ENCODE measurements at places on chromosomes 16 and 17.

DNA sequence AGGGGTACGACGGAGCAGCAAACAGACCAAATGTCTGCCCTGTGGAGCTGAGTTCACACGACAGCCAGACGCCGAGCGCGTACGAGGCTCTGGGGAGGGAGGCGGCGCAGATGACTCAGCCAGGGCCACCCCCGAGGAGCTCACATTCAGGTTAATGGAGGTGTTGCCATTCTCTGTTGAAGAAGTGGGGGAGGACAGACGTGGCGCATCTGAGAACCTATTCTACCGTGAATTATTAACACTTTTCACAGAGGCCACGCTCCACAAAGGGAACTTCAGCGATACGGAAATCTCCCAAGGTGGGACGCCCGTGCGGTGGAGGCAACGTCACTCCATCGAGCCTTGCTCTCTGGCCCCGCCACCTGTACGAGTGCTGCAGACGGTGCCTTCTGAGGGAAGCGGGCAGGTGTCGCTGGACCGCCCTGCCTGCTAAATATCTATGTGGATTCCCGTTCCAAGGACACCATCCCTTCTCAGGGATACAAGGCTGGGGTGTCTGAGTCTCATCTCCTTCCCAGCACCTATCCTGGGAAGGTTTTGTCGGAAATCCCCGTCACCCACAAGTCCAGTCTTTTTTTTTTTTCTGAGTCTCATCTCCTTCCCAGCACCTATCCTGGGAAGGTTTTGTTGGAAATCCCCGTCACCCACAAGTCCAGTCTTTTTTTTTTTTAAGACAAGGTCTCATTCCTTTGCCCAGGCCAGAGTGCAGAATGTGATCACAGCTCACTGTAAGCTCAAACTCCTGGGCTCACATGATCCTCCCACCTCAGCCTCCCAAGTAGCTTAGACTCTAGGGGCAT lies 19.0 kb downstream of the ABR start:
- DNase-seq = no peak

- no peak for DNase-seq
These were observed 28.7 kb downstream of the MPRIP start for GRCh38 chr17:17070931-17071330.

GRCh38 chr17:42475121-42475520 lies 16.4 kb downstream of the ATP6V0A1 start:
- DNase-seq = no peak

GRCh38 chr17:30318155-30318554 lies 15.7 kb downstream of the TMIGD1 start:
- DNase-seq = no peak

DNA sequence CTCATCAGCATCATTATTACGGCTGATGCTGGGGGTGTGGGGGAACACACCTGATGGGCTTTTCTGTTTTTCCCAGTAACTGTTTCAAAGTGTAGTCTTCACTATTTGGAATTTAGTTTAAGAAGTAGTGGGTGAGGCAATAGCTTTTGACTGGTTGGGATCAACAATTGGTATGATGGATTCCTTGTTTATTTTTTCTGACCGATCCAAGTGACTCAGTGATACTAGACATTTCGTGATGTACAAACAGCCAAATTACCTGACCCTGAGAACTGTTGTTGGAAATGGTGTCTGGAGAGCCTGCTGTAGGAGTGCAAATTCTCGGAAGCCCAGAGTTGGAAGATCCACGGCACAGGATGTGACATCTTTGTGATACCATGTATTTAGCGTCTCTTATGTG lies 204.2 kb downstream of the PRKCA start:
- DNase-seq = no peak

DNA sequence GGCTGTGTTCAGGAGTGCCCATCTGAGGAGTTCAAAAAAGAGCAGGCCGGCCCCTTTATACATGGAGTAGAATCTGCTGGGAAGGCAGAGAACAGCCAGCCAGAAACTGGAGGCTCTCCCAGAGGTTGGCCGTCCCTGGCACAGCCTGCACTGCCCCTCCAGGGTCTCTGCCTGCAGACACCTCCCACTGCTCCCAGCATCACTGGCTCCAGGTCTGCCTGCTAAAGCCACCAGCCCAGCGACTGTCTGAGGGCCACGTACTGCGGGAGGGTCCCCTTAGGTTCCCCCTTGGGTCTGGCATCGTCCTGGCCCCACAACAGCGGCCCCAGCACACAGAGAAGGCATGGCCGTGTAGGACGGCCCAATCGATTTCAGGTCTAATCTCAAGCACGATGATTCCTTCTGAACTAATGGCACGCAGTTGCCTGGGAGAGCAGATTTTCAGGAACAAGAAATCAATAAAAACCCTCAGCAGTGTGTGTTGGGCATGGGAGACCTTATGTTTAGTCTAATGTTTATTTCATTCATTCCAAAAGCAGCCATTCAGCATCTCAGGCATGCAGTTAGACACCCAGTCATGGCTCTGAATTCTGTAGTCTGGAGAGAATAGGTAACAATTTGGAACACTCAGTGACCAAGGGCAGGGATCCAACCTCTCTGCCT lies 95.6 kb downstream of the PGS1 start:
- DNase-seq = no peak

GRCh38 chr17:67836205-67836987 lies 11.1 kb downstream of the BPTF start:
- peak; percentile 23 for DNase-seq

GRCh38 chr16:66925322-66925840 lies at the start of gene RRAD:
TSS of gene RRAD (minus strand) at chr16:66925535. CDS start at chr16:66925179, 356 bp downstream.
- DNase-seq = no peak

DNA sequence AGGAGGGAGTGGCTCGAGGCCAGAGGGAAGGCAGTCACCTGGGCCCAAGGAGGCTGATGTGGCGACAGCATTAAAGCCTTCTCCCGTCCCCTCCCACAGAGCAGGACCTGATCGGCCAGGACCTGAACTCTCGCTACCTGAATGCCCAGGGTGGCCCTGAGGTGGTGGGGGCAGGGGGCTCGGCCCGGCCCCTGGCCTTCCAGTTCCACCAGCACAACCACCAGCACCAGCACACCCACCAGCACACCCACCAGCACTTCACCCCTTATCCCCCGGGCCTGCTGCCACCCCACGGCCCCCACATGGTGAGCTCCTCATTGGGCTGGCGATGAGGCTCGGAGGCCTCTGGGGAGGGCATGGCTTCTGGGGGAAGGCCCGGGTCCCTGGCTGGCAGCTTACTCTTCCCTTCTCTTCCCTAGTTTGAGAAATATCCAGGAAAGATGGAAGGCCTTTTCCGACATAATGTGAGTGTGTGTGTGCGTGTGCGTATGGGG lies 6.4 kb downstream of the FBRS start:
- no peak for DNase-seq

DNA sequence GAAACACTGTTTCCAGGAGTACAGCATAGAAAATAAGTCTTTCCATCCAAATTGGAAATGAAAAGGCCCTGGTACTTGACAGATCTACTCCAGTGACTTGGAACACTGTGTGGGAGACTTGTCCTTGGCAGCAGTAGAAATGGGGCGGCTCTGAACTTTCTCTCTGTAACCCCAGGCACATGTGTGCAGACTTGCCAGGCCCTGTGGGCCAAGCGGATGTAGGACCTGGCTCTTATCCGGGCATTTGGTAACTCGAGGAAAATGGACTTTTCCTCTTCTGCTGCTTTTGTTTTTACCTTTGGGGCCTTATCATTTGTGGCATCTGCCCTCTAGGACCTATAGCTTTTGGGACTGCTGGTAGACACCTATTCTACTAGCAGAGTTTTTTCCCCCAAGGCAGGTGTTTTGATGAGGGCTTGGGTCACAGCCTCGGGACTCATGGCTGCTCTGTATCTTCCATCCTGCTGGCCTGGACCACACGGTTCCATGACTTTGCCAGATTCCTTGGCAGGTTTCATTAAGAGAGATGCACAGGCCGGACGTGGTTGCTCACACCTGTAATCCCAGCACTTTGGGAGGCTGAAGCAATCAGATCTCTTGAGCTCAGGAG lies 43.5 kb downstream of the SMPD3 start:
- DNase-seq = no peak
